ENCODE measurements at places on chromosomes 13 and 19.

- DNase-seq: no peak
These were observed 186.3 kb downstream of the TDRD3 start for GRCh38 chr13:60583196-60583888.

DNA sequence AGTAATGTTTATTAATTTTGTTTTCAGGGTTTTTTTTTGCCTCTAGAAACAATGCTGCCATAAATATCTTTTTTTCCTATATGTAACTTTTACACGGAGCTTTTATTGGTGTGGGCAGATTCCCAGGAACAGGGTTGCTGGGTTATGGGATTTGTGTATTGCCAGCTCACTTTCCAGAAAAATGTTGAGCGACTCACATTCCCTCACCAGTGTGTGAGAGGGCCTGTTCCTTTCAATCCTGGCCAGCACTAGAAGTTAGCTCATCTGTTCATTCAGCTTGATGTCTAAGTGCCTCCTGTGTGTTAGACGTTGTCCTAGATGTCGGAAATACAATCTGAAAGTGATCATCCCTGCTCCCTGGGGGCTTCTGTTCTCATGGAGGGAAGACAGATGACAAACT, 2.6 kb downstream of the ZNF71 start:
- DNase-seq: no peak

- DNase-seq: no peak
These were observed 377 bp downstream of the CA11 start for GRCh38 chr19:48645620-48646000.

- DNase-seq: no peak
These were observed 84.7 kb upstream of the DOCK9 start for GRCh38 chr13:99062593-99062992.

All from CD8-positive, alpha-beta memory T cell (primary cell).